Stimulated activated CD4-positive, alpha-beta T cell treated with anti-CD3 and anti-CD28 coated beads, Interleukin-2, amount 100 ng/mL, for 4 hours (primary cell): ENCODE measurements at places on chromosomes 12 and 14.

DNA sequence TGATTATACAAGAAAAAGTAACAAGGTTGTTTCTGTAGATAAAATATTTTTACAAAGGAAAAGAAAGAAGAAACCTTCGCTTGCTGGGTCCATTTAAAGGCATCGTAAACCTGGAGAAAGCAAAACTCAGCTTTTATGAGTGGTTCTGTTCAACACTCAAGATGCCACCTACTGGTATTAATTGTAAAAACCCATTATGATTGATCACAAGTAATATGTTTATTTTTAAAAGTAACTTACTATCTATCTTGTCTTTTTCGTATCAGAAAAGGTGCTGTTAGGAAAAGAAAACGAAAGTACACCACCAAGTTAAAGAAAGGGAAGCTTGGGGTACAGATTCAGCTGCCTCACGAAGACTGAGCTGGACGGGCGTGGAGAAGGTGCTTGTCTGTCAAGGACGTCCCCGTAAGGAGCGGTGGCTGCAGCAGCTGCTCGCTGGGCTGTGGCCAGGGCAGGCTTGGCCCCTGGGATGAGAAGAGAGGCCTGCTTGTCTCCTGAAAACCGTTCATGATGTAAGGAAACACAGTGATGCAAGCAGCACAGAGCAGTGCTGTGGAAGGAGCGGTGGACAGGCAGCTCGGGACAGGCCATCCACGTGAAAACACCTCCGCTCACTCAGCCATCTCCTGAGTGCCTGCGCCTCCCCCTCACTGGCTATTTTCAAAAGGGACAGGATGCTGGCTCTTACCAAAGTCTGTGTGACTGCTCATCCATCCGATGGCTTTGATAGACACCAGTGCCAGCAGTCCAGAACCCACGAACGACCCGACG, 25.0 kb downstream of the SLC15A4 start:
- no peak for DNase-seq

GRCh38 chr12:132130690-132131089, 13.4 kb downstream of the DDX51 start:
- no peak for DNase-seq

DNA sequence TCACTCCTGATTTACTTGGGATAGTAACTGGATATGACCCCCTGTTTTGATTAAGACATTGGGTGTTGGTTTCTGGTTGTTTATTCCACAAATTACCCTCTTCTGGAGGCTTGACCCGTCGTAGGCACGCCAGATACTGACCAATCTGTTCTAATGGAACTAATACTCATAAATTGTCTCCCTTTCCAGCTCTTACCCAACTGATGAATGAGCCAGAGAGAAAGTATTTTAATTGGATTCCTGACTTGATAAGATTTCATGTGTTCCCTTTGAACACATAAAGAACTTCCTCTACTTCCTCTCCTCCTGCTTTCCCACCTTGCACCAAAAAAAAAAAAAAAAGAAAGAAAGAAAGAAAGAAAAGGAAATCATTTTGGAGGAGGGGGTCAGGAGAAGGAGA, 340.9 kb downstream of the PCNX1 start:
- no peak for DNase-seq

DNA sequence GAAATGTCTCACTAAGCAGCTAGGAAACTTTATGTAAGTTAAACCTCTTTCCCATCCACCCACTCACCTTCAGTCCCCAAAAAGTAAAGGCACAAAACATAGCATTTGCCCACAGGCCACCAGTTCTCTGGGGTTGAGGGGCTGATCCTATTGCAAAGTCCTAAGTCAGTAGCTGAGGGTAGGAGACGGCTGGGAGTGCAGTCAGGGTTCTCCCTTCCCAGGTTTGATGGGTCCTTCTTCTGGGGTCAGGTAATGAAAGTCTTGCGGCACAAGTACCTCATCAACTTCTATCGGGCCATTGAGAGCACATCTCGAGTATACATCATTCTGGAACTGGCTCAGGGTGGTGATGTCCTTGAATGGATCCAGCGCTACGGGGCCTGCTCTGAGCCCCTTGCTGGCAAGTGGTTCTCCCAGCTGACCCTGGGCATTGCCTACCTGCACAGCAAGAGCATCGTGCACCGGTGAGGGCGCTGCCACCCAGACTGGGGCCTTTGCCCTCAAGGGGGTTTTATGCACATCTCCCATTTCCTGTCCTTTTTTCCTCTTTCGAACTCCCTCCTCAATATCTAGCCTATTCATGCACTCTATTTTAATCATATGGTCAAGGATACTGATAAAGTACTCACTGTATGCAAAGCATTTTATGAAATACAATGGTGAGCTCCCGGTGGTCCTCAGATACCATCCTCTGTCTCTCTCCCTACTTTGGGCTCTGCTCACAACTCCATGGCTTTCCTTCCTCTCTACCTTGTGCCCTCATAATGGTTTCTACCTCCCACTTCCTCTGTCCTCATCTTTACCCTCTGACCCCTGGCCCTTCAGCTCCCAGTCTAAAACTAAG, 986 bp downstream of the TSSK4 start:
- no peak for DNase-seq

DNA sequence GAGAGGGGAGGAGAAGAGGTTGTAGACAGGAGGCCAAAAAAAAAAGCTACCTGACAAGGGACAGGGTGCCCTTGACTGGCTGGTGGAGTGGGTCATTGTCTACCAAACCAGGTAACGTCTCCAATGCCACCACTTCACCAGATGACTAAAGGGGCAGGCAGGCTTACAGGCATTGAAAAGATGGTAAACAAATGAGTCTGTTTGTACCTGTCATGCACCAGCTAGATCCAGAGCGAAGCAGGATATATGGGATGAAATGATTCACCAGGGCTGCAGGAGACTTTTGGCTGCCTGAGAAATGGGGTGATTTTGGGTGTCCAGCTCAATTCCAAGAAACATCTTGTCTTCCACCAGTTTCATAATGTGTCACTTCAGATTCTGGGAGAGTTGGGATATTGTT, 4.0 kb downstream of the C12orf54 start:
- DNase-seq, result no peak

DNA sequence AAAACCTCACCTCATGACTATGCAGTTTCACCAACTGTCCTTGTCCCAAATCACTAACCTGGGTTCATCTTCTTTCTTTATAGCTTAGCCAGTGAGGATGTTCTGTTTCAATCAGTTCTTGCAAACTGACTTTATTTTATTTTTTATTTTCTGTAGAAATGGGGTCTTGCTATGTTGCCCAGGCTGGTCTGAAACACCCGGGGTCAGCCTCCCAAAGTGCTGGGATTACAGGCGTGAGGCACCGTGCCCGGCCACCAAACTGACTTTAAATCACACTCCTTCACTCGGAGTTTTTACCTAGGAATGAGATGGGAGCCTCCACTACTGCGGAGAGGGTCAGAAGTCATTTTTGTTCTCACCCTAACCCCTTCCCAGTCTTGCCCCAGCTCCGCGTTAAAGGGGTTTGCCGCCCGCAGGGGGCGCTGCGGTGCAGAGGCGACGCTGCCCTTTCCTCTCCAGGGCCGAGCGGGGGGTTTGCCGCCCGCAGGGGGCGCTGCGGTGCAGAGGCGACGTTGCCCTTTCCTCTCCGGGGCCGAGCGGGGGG, 7.0 kb upstream of the B4GALNT3 start:
- no peak for DNase-seq

GRCh38 chr14:59711080-59711479, 134.5 kb upstream of the CCDC175 start:
- no peak for DNase-seq

- no peak for DNase-seq
These were observed 80.0 kb upstream of the PTPRQ start for GRCh38 chr12:80364056-80364455.

DNA sequence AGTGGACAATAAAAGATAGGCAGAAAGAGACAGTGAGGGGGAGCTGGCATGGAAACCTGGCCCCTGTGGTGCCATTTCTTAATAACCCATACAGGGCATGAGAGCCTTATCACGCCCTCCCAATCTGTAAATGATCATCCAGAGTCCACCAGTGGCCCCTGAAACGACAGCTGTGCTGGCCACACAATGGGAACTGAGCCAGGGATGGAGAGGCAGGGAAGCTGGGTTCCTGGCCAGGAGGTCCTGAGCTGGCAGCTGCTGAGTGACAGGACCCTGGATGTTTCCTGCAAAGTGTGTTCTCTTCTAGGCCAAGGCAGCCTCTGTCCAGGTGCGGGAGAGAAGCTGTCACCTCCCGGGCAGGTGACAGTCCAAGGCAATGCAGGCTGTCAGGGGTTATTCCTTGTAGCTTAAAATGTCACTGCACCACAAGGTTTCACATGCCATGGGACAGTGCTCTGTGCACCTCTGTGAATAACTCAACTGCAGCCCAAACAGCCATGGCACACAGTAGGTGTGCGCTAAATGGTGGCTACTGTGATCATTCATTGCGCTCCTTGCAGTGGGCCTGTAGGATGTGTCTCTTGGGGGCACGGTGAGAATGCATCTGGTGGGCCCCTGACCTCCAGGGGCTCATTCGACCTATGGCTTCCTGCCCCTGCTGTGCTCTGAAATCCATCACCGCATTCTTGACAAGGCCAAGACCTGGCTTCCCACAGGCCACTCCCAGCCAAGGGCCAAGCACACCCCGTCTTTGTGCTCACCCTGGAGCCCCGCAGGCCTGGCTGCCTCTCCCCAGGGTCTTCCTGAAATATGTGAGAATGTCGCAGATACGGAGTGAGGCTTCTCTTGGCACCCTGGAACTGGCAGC, 46.3 kb upstream of the BCL11B start:
- no peak for DNase-seq

GRCh38 chr12:43586646-43587245, 34.7 kb upstream of the ADAMTS20 start:
- no peak for DNase-seq

GRCh38 chr14:29810682-29811081, 117.0 kb downstream of the PRKD1 start:
- DNase-seq, result no peak

- no peak for DNase-seq
These were observed 52.6 kb upstream of the VPS33A start for GRCh38 chr12:122318607-122319605.

DNA sequence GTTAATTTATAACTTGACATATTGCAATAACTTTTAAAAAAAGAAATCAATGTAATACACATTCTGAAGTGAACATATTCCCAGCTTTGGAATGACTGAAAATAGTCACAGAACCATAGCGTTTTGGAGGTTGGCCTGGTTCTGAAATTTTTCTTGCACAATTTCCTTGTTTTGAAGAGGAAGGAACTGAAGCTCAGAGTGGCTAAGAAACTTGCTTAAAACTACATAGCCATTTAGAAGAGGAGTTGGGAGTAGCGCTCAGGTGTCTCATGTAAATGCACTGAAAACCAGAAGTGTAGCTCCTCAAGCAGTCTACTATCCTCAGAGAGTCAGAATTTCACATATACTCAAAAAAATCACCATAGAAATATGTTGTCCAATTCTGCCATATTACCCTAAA, 41.2 kb downstream of the SLC38A1 start:
- no peak for DNase-seq

- peak; percentile 10 for DNase-seq
These were observed 2.7 kb downstream of the DYRK2 start for GRCh38 chr12:67651132-67651695.

- no peak for DNase-seq
These were observed 36.2 kb downstream of the CCDC92 start for GRCh38 chr12:123936471-123936870.

- no peak for DNase-seq
These were observed 3.8 kb downstream of the NR4A1 start for GRCh38 chr12:52054833-52055730.

GRCh38 chr14:103196716-103197115, 73.5 kb downstream of the TNFAIP2 start:
- no peak for DNase-seq

GRCh38 chr14:37587131-37587803, 7.8 kb downstream of the FOXA1 start:
- DNase-seq, result no peak

DNA sequence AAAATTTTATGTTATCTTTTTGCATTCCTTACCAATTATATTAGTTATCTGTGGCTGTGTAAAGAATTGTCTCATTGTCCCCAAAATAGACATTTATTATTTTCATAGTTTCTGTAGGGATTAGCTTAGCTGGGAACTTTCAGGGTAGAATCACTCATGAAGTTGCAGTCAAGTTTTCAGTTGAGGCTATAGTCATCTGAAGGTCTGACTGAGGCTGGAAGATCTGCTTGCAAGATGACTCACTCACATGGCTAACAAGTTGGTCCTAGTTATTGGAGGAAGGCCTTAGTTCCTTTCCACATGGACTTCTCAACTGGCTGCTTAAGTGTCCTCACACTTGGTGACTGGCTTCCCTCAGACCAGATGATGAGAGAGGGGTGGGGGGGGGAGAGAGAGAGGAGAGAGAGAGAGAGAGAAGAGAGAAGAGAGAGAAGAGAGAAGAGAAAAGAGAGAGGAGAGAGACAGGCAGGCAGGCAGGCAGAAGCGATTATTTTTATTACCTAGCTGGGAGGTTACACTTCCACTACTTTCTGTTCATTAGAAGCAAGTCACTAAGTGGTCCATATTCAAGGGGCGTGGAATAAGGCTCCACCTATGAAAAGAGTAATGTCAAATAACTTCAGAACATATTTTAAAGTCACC, 6.4 kb downstream of the AP5M1 start:
- no peak for DNase-seq

GRCh38 chr14:50311337-50311971, 575 bp downstream of the L2HGDH start:
- peak; percentile 24 for DNase-seq

DNA sequence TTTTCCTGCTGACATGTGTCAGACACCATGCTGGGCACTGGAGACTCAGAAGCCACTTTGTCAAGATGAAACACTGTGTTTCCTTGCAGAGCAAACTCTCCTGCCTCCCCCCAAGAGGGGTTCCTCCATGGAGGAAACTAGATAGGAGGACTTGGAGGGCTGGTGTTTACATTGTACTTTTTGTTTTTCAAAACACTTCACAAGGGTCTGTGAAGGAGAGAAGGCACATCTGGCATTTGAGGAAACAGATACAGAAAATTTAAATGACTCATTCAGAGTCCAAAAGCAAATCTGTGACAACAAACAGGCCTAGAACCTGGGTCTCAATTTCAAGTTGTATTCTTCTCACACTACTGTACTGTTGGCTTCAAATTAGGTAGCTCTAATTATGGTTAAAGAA, 6.7 kb upstream of the CDKL1 start:
- DNase-seq, result no peak

- DNase-seq, result no peak
These were observed 84.7 kb downstream of the ACSS3 start for GRCh38 chr12:81162391-81163136.

GRCh38 chr12:50506753-50507473, 2.1 kb downstream of the DIP2B start:
- no peak for DNase-seq
